Left ventricle myocardium inferior (tissue), 1 donor: ENCODE measurements at places on chromosomes 4 and X.

GRCh38 chr4:131427000-131427399 is 1722.1 kb upstream of the PCDH10 start:
- no peak for DNase-seq

- DNase-seq, result no peak
Measured at GRCh38 chrX:71990518-71990917, 79.9 kb downstream of the NHSL2 start.

DNA sequence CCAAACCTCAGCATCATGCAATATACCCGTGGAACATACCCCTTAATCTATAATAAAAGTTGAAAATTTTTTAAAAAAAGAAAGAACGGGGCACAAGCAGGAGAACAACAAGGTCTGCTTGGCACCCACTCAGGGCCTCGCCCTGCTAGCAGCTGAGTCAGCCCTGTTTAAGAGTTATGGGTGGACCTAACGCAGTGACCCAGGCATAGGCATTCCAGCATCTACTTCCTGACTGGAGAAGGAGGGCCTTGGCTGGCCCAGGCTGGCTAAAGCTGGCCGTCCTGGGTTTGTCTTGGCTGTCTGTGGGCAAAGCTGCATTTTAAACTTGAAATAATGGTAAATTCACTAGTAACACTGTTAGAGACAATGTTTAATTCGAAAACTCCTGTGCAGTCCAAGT is 236.7 kb upstream of the PGRMC2 start:
- DNase-seq, result peak; percentile 32

- no peak for DNase-seq
Measured at GRCh38 chr4:82031376-82031927, 342.3 kb downstream of the HNRNPD start.

GRCh38 chrX:45527834-45528233 is 327.2 kb upstream of the DIPK2B start:
- DNase-seq, result no peak

- DNase-seq, result no peak
Measured at GRCh38 chrX:57070185-57070984, 51.0 kb downstream of the SPIN2B start.

DNA sequence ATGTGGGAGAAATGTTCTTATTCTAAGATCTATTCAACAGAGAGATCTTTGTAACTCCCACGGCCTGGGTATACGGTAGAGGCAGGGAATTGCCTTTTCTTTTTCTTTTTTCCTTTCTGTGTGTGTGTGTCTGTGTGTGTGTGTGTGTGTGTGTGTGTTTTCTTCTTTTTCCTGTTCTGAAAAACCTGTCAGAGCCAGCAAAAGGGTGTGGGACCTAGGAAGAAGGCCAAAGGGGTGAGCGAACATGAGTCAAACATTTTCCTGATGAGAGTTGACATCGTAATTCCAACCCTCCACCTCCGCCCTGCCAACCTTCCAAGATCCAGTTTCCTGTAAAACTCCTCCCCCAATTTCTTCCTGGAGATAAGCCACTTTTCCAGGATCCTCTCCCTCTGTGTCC is 2.8 kb upstream of the CHIC2 start:
- DNase-seq, result peak; percentile 37

GRCh38 chrX:19046343-19047215 is 62.7 kb upstream of the PHKA2 start:
- no peak for DNase-seq

- DNase-seq, result peak; percentile 71
Measured at GRCh38 chr4:12633053-12633651, 851.0 kb downstream of the RAB28 start.

GRCh38 chrX:153657161-153657560 is 10.2 kb downstream of the DUSP9 start:
- no peak for DNase-seq

DNA sequence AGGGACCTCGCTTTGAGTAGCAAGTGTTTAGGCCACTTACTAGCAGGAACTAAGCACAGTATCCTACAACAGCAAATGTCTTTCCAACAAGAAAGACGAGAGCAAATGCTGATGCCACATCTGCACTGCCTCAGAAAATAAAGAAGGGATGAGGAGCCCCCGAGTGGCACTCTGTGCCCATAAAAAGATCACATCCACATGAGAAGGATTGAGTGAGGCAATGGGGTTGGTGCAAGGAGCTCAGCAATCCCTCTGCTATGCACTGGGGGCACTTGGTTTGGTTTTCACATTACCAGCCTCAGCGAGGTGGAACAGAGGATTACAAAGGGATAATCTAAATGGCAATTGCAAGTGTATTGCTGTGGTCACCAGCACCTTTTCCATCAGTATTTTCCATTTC is 252.8 kb upstream of the SLC7A11 start:
- DNase-seq, result no peak

DNA sequence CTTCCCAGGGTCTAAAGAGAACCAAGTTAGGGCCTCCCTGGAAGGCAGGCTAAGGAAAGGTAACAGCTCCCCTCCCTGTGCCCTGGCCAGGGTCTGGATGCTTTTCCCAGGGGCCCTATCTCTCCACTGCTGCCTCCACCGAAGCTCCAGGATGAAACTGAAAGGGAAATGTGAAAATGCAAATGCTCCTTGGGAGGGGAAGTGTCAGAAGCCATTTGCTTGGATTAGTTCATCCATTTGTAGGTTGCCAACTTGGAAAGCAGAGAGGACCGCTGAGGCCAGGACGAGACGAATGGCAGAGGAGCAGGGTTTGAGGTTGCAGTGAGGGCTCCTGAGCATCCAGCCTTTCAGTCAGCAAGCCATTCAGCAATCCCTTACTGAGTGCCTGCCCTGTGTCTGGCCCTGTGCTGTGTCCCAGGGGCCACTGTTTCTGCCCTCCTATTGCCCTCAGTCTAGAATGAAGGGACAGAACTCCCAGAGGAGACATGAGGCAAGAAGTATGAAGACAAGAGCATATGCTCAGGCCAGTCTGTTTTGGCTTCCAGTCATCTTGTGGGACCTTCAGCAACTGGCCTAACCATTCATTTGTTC is 45.9 kb upstream of the PGRMC1 start:
- peak; percentile 18 for DNase-seq

DNA sequence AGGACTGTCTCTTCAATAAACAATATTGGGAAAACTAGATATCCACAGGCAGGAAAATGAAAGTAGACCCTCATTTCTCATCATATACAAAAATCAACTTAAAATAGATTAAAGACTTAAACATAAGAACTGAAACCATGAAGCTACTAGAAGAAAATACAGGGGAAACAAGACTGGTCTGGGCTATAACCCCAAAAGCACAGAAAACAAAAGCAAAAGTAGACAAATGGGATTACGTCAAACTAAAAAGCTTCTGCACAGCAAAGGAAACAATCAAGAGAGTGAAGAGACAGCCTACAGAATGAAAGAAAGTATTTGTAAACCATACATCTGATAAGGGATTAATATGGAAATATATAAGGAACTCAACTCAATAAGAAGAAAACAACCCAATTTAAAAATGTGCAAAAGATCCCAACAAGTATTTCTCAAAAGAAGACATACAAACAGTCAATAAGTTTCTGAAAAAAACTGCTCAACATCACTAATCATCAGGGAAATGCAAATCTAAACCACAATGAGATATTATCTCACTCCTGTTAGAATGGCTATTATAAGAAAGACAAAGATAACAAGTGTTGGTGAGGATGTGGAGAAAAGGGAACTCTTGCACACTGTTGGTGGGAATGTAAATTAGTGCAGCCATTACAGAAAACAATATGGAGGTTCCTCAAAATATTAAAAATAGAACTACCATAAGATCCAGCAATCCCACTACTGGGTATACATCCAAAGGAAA is 325.3 kb upstream of the RASGEF1B start:
- no peak for DNase-seq

DNA sequence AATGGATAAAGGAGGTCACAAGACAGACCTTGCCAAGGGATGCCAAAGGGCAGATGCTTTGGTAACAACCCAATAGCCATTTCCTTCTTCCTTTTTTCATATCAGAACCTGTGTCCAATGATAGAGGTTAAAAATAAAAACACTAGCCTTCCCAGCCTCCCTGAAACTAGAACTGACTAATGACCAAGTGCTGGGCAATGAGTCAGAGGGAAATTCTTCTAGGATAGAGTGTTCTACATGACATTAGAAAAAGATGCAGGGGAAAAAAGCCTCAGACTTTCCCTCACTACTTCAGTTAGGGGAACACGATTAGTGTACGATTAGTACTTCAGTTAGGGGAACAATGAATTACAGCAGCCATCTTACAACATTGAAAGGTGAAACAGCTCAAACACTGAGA is 29.3 kb upstream of the FAM47C start:
- no peak for DNase-seq

DNA sequence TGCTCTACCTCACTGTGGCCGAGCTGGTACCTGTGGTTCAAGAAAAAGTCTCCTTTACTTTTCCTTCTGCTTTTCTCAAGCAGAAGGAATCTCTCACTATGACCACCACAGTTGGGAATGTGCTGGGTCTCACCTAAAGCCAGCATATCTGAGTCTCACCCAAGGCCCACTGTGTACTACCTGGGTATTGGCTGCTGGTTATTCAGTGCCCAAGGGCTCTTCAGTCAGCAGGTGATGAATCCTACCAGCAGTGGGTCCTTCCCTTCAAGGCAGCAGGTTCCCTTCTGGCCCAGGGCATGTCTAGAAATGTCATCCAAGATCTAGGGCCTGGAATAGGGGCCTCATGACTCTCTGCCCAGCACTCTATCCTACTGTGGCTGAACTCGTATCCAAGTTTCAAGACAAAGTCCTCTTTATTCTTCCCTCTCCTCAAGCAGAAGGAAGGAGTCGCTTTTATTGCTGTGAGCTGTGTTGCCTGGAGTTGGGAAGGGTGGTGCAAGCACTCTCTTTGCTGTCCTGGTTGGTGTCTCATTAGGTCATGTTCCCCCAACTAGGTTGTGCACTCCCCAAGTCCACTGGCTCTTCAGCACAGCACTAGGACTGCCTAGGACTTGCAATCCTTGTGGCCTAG is 6.1 kb downstream of the CXCL10 start:
- no peak for DNase-seq

- no peak for DNase-seq
Measured at GRCh38 chr4:126136922-126137781, 822.4 kb downstream of the FAT4 start.

- DNase-seq, result no peak
Measured at GRCh38 chr4:187390646-187391045, 604.9 kb upstream of the ZFP42 start.

- no peak for DNase-seq
Measured at GRCh38 chr4:154035341-154035740, 246.5 kb upstream of the SFRP2 start.

DNA sequence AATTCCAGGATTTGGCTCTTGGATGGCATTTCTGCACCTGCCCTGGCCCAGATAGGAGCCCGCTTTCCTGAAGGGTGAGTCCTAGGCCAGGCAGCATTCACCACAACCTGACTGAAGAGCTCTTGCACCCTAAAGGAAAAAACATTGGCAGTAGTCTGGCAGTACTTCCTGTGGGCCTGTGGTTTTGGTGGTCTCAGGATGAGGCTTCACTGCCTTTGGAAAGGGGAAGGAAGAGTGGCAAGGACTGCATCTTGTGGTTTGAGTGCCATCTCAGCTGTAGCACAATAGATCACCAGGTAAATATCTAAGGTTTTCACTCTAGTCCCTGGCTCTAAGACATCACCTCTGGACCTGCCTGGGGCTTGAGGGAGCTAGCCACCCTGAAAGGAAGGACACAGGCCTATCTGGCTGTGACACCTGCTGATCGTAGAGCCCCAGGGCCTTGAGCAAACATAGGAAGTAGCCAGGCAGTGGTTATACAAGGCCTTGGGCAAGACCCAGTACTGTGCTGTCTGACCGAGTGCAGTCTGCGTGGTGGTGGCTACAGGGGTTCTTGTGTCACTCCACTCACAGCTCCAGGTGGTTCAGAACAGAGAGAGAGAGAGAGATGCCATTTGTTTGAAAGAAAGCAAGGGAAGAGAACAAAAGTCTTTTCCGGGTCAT is 28.5 kb upstream of the PRRG1 start:
- no peak for DNase-seq

DNA sequence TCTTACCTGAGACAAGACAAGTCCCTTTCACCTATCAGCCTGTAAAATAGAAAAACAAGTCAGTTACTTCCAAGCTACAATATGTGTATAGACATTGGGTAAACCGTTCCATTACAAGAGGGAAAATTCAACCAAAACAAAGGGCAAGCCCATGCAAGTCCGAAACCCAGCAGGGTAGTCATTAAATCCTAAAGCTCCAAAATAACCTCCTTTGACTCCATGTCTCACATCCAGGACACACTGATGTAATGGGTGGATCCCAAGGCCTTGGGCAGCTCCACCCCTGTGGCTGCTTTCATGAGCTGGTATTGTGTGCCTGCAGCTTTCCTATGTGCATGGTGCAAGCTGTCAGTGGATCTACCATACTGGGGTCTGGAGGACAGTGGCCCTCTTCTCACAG is 14.7 kb upstream of the FAM47B start:
- DNase-seq, result no peak

DNA sequence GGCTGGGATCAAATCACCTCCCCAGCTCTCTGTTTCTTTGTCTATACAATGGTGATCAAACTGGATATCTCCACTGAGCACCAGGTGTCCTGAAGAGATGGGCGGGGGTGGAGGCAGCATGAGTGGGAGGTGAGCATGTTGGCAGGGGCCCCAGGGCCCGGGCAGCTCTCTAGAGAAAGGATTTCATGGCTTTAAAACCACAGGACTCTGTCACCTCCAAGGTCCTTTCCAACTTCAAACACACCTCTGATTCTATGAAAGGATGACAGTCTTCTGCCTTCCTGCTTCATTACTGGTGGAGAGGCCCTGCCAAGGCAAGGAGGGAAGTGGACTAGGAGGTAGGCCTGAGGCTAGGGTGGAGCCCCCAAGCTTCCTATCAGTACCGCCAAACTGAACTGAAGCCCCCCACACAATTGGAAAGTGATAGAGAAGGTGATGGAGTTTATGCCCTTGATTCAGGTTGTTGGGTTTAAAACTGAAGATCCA is 38.6 kb downstream of the TRIM2 start:
- DNase-seq, result no peak

- DNase-seq, result no peak
Measured at GRCh38 chr4:147195386-147195785, 249.7 kb upstream of the TTC29 start.

DNA sequence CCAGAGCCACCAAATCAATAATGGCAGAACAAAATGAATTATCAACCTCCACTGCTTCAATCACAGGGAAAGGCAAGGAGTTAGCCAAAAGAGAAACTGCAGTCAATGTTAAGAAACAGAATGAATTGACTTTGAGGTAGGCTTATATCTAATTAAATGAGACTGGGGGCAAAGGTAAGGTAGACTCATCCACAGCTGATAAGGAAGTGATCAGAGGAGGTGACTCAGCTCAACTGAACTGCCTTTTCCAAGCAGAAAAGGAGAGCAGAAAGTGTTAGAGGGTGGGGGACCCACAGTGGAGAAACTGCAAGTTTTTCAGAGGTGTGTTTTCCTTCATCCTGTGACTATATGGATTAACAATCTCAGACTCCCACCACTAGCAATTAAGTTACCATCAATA is 345.8 kb upstream of the PPARGC1A start:
- no peak for DNase-seq

DNA sequence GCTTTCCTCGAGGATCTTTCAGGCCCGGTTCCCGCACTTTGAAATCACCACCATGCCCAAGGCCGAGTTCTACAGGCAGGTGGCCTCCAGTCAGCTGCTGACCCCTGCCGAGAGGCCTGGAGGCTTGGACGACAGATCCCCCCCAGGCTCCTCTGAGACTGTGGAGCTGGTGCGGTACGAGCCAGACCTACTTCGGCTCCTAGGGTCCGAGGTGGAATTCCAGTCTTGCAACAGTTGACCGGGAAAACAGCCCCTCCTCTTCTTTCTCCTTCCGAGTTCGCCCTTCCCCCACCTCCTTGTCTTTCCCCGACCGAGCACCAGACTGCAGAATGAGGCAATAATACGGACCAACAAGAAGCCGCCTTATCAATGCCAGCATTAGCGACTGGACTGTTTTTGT is 54.4 kb downstream of the ELF4 start:
- DNase-seq, result no peak

- DNase-seq, result no peak
Measured at GRCh38 chrX:125765347-125765746, 400.7 kb downstream of the DCAF12L2 start.
